ENCODE measurements at places on chromosomes 4 and X. TPM values are rescaled to one million over a fixed set of nuclear protein-coding genes. Genes with fewer than 3 reads are reported as not detected.

Gene REST
- total RNA-seq = 34.1 TPM

Gene GYG2
- 15.4 TPM for total RNA-seq

Gene WWC2
- 34.1 TPM for total RNA-seq

Gene MAGEB2
- total RNA-seq = not detected

Gene PDZD4
- under 0.01 TPM for total RNA-seq

Gene GABRG1
- total RNA-seq = not detected

Gene GPM6B
- not detected for total RNA-seq

Gene ADH1B
- total RNA-seq = 0.09 TPM

Gene GNRHR
- not detected for total RNA-seq

Gene TSPAN7
- not detected for total RNA-seq

Gene BEX2
- total RNA-seq = 0.18 TPM

Gene GPR34
- under 0.01 TPM for total RNA-seq

Gene SMIM31
- total RNA-seq = not detected

Gene HSD17B10
- 51.4 TPM for total RNA-seq

Gene TASL
- total RNA-seq = not detected

Gene CUL4B
- total RNA-seq = 38.6 TPM

Gene NMU
- not detected for total RNA-seq

Gene MAGED4
- 53.1 TPM for total RNA-seq

Gene DCAF12L2
- total RNA-seq = 0.05 TPM

Gene ARSJ
- 23.5 TPM for total RNA-seq

Gene PARM1
- 0.89 TPM for total RNA-seq

Gene CFI
- total RNA-seq = 1.2 TPM

Gene POF1B
- not detected for total RNA-seq

Gene UGT2B10
- not detected for total RNA-seq

Gene ADH6
- total RNA-seq = not detected

Gene CXCL9
- total RNA-seq = not detected

Data from smooth muscle cell of the umbilical artery (primary cell).